Skeletal muscle tissue (tissue), 5 donors: ENCODE measurements at places on chromosomes 6 and 20. TPM values are rescaled to one million over a fixed set of nuclear protein-coding genes. Genes with fewer than 3 reads are reported as not detected.

Gene ZSCAN23
- total RNA-seq, result 4.7 TPM

Gene BFSP1
- total RNA-seq, result 1.0 TPM

Gene SUN5
- not detected for total RNA-seq

Gene PCSK2
- total RNA-seq, result 0.52 TPM

Gene SLC32A1
- not detected for total RNA-seq

Gene CALHM6
- total RNA-seq, result 8.9 TPM

Gene THBS2
- total RNA-seq, result 76.2 TPM

Gene CRISP3
- not detected for total RNA-seq

Gene LY6G6C
- not detected for total RNA-seq

Gene UBE2C
- 10.4 TPM for total RNA-seq

Gene AK9
- 14.1 TPM for total RNA-seq

Gene PDCD2
- 36.0 TPM for total RNA-seq

Gene CSNK2A1
- 112 TPM for total RNA-seq

Gene MICA
- 5.2 TPM for total RNA-seq

Gene SRPK1
- total RNA-seq, result 15.1 TPM

Gene TXLNB
- total RNA-seq, result 60.0 TPM

Gene DNAH8
- total RNA-seq, result 14.6 TPM

Gene TSBP1
- not detected for total RNA-seq

Gene PACRG
- total RNA-seq, result 1.0 TPM

Gene TTLL9
- total RNA-seq, result 0.52 TPM

Gene CASS4
- 3.7 TPM for total RNA-seq

Gene TMEM200A
- total RNA-seq, result 21.4 TPM

Gene GID8
- 28.7 TPM for total RNA-seq

Gene SNX9
- total RNA-seq, result 19.3 TPM

Gene RNF182
- under 0.01 TPM for total RNA-seq

Gene UNC5CL
- total RNA-seq, result 2.1 TPM

Gene CTSA
- 23.0 TPM for total RNA-seq

Gene SAMD3
- 8.9 TPM for total RNA-seq

Gene RAD21L1
- total RNA-seq, result not detected

Gene ENPP5
- 3.7 TPM for total RNA-seq

Gene TSHZ2
- total RNA-seq, result 9.9 TPM

Gene HAO1
- total RNA-seq, result not detected

Gene ACTL10
- total RNA-seq, result 1.0 TPM

Gene PCK1
- 8.4 TPM for total RNA-seq

Gene KIAA1755
- total RNA-seq, result 3.7 TPM

Gene CD40
- total RNA-seq, result 3.7 TPM

Gene BNIP5
- not detected for total RNA-seq

Gene ADTRP
- total RNA-seq, result under 0.01 TPM
